ENCODE measurements at places on chromosomes 4 and X.
A peak's percentile ranks its signal among the peaks of the same experiment; 100 is the strongest.

DNA sequence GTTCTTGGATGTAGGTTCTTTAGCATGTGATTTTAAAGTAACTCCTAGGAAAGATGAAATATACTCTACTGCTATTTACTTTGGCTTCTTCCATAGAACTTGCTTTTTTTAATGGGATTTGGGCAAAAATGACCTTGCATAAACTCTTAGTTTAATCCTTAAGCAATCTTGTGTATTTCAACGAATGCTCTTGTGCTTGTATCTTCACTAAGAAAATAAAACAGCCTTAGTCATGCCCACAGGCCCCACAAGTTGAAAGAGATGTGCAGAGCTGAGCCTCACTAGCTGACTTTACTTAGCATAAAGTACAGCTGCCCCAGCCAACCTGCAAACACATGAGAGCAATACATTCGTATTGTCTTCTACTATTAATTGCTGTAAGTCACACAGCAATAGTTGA is 1609.2 kb downstream of the STIM2 start:
- ATAC-seq: no peak

DNA sequence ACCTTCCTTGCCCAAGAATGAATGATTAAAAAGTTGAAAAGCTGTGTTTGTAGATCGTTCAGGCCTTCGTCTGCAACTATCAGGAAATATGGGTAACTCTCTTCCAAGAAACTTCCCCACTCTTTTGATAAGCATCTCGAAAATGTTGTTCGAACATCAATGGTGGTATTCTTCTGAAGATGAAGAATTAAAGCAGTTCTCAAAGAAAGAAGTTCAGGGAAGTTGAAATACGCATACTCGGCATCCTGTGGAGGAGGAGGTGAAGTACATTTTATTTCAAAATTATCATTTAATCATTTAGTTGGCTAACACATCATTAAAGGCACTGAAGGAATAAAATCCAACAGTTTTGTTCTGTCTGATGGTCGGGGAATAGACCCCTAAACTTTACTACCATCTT is 12.1 kb downstream of the DDX60 start:
- no peak for ATAC-seq

DNA sequence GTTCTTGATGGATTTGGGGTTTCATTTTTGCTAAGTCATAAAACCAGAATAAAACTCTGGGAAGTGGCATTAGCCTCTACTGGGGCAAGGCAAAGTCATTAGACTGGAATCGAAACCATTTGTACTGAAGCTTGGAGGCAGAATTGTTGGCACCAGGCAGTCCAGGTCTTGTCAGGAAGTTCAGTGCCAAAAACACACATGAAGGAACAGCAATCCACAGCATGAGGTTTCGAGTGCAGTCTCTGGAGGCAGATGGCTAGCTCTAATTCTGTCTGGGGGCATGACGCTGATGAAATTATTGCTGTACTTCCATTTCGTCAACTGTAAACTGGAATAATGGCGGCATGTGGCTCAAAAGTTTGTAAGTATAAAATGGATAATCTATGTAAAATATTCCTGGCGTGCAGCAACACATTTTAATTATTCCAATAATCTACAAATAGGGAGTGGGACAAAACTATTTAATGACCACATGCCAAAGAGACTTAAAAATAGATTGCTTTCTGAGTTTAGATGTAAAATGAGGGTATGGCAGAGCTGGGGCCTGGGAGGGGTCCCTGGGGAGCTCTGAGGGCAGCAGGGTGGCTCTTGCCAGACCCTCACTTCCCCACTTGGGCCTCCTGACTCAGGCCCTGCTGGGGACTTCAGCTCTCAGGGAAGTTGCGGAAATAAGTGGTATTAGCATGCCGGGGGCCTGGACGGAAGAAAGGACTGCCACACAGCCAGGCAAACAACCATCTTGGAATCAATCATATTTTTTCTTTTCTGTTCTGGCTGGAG is 18.8 kb upstream of the CENPU start:
- no peak for ATAC-seq

GRCh38 chr4:80043541-80043940 is 29.5 kb downstream of the ANTXR2 start:
- ATAC-seq: no peak

DNA sequence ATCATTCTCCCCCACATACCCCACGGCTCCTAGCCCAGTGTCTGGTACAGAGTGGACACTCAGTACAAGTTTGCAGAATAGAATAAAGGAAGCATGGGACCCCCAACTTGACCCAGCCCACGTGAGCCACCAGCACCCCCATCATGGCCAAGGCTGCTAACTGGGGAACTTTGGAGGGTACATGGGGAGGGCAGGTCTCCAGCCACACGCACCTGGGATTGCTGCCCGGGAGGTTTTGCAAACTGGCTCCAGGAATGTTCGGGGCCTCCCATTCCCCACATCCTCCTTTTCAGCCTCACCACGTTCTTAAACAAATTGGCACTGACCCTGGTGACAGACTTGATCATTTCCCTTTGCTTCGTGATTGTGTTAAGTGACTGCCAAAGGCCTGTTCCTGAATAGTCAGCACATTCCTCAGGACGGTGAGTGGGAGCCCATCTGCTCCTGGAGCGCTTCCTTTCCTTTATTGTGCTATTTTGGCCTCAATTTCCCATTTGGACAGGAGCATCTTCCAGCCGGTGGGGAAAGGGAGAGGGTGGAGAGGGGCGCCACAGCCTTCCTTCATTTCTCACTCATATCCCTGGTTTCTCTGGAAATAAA is 18.7 kb upstream of the XPNPEP2 start:
- ATAC-seq: no peak

DNA sequence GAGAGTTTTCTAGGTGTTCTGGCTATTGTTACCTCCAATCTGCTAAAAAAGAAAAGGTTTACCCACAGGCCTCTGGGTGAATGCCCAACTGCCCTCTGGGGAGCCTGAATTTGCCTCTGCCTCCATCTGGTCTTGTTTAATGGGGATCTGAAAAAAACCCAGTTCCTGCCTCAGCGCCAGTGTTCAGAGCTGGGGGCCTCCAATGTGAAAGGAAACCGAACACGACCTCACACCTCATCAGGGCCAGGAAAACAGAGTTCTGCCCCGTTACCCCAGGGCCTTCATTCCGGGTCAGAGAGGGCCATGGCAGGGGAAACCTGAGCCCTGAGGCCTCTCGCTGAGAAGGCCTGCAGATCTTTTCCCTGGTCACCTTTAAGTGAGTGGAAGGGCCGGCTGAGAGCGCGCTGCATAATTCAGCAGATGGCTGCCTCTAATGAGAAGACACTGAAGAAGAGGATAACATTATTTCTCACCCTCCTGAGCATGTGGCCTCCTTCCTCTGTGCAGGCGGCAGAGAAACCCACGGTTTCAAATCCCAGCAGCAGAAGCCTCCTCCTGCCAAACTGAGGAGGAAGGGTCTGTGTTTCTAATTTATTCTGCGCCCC is 6.8 kb downstream of the SEPTIN6 start:
- ATAC-seq: no peak

GRCh38 chrX:136549226-136549625 is 17.2 kb downstream of the VGLL1 start:
- ATAC-seq: no peak

DNA sequence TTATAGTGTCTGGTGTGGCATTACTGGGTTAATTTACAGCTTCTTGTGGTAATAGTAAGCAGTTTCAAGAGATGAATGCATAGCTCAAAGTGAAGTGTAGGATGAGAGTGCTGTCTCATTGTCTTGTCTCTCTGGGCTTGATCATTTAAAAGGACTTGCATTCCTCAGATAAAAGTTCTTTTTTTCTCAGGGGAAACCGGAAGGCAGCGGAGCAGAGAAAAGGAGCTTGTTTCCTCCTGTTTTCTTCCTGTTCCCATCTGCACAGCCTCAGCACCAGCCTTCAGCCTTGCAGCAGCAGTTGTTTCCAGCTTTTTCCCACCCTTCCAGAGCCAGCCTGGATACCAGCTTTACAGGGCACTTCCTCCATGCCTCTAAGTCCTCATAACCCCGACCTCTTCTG is 61.4 kb upstream of the LGI2 start:
- no peak for ATAC-seq

GRCh38 chr4:3442959-3443749 is 1.4 kb downstream of the HGFAC start:
- peak; percentile 81 for ATAC-seq

GRCh38 chrX:95718746-95719145 is 965.9 kb upstream of the DIAPH2 start:
- ATAC-seq: no peak

DNA sequence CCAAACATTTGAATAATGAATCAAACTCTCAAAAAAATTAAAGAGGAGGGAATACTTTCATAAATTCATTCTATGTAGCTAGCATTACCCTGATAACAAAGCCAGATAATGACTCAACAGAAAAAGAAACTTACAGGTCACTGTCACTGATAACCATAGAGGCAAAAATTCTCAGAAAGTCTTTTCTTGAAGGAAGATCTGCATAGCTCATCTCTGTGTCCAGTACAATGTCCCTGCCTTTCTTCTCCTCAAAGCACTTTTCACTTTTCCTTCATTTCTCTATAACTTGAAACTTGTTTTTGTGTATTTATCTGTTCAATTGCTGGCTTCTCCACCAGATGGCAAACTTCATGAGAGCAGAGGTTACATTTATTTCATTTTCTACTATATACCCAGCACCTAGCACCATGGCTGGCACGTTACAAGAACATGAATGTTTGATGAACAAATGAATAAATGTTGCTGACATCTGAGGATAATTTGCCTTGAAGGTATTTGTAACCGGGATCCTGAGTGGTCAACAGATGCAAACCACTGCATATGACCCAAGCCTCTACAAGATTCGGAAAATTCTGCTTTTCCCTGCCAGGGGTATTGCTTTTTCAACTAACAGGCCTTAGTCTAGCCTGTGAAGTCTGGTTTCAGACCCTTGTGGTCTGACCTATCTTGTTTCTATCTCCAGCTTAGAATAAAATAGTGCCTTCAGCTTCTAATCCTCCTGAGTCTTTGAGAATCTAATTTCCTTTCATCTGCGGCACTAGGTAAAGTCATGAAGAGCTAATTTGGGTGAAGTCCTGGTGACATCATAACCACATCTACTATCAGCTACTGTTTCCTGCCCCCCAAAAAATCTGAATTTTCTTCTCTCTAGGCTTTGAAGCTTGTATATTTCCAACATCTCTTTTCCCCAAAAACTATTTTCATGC is 52.5 kb upstream of the ANTXR2 start:
- peak; percentile 74 for ATAC-seq

DNA sequence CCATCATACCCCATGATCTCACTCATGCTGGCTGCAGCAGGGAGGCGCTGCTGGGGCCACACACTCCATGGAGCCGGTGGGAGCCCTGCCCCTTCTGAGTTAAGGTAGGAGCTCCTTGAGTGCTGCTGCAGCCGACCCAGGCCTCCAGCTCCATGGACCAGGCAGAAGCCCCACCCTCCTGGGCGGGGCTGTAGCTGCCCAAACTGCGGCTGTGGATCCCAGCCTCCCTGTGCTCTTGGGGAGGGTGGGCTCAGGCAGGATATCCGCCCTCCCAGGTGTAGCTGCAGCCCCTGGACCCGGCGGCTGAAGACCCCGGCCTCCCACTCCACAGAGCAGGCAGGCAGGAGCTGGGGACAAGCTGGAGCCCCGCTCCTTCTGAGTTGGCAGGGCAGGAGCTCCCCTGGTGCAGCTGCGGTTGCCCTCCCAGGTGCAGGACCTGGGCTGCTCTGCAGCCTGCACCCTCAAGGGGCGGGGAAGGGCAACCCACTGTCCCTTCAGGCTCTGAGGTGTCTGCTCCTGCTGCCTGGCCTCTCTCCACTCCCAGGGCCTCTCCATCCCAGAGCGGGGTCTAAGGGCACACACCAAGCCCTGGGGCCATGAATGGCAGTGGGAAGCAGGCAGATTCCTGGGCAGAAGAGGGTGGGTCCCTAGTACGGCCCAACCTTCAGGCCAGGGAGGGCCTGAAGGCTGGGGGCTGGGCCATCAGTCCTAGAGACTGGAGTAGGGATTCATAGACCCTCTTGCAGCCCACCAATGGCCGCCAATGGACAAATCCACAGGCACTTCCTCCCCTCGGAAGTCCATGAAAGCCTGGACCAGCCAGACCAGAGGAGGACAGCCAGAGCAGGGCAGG is 466.1 kb downstream of the DTHD1 start:
- no peak for ATAC-seq

- no peak for ATAC-seq
These were observed 123.1 kb upstream of the GRIA3 start for GRCh38 chrX:123060986-123061385.

DNA sequence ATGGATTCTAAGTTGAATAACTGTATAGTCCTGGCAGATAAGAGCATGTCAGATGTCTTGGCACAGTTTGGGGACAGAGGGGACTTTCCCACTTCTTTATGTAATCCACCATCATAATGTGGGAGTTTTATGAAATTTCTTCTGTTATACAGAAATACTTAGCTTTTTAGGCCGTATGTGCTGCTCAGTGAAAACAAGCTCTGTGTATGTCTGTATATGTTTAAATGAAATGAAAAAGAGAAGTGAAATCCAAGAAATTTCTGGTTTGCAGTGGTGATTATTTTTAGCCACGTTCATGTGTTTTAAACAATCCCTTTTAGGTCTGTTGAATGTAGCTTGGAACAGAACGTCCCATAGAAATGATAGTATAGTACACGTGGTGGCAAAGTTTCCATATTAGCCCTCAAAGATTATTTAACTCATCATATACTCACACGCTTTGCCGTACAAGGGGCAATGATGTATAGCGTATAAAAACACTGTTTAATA is 41.0 kb downstream of the GAB1 start:
- ATAC-seq: no peak

GRCh38 chrX:132180929-132181328 is 38.3 kb downstream of the RAP2C start:
- no peak for ATAC-seq

GRCh38 chr4:116982656-116983055 is 102.7 kb downstream of the TRAM1L1 start:
- no peak for ATAC-seq

GRCh38 chrX:19848110-19848509 is 39.3 kb downstream of the SH3KBP1 start:
- ATAC-seq: peak; percentile 21

Data from activated CD4-positive, CD25-positive, alpha-beta regulatory T cell treated with anti-CD3 and anti-CD28 coated beads, Interleukin-2, amount 50 U/mL, for 24 hours (primary cell).